Stimulated activated CD8-positive, alpha-beta memory T cell treated with anti-CD3 and anti-CD28 coated beads, Interleukin-7, amount 100 ng/mL, for 1 hour (primary cell): ENCODE measurements at places on chromosomes 4 and X.

- no peak for DNase-seq
Observed at GRCh38 chrX:54042609-54043021, 1.7 kb downstream of the PHF8 start.

DNA sequence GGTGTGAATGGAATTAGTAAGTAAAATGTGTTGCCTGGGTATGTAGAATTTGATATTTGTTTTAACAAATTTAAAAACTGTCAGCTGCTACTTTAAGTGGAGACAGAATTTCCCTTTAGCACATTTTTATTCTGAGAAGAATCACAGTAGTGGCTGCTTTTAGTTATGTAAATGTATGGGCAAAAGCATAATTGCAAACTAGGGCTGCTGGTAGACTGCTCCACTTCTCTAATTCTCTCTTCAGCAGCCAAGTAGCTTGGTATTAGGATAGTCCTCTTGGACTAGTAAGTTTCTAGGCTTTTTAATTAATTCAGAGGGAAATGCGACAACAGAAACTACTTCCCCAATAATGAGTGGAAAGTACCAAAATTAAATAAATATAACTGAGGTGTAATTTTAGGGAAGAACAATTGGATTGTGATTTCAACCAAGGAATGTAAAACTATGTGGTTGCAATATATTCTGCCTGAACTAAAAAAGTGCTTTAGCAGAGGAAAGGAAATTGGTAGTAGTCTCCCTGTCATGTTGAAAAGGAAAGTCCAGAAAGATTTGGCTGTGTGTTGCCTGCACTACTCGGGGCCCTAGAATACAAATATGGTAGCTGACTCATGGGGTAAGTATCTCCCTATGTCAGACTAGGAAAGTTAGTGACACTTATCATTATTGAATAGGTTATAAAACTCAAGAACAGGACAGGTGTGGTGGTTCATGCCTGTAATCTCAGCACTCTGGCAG lies 9.2 kb upstream of the EIF4E start:
- DNase-seq, result no peak

- DNase-seq, result no peak
Observed at GRCh38 chr4:24382381-24382780, 202.0 kb downstream of the DHX15 start.

DNA sequence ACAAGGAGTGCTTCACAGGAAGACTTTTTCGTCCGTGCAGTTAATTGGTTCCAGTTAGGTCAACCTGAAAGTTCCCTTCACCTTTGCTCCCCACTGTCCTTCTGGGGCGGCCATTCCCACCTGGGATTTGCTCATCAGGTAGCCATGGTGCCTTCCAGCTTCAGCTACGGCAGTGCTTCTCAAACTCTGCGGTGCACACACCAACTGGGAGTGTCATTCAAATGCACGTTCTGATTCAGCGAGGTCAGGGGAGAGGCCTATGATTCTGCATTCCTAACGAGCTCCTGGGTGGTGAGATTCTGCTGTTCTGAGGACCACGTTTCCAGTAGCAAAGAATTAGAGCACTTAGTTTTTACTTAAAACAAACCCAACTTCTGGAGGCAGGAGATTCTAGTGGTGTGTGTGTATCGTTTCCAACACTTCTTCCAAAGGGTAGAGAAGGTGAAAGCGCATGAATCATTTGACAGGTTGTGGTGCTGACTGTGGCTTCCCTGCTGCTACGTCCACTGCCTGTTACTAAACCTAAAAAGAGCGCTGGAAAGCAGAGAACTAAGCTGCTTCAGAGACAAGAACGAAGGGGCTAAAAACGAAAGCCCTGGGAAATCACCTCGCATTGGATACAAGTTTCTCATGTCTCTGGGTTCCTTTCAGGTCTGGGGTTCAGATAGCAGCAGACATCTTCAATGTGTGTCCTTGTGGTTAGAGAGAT lies 4.7 kb upstream of the HELT start:
- DNase-seq, result no peak

DNA sequence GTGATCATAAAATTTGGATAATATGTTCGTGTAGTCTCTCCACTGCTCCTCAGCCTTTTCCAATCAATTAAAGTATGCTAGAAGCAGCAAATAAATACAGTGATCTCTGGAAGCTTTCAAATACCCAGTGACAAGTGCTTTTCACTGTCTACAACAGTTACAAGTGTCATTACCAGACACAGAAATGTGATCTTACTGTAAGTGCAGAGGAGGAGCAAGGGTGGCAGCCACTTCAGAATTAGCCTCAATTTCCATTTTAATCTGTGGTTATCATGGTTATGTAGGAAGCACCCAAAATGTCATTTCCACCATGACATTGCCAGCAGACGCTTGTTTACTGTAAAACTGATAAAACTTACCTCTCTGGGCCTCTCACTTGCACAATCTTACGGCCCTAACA lies 133.9 kb upstream of the ADAMTS3 start:
- DNase-seq, result no peak

DNA sequence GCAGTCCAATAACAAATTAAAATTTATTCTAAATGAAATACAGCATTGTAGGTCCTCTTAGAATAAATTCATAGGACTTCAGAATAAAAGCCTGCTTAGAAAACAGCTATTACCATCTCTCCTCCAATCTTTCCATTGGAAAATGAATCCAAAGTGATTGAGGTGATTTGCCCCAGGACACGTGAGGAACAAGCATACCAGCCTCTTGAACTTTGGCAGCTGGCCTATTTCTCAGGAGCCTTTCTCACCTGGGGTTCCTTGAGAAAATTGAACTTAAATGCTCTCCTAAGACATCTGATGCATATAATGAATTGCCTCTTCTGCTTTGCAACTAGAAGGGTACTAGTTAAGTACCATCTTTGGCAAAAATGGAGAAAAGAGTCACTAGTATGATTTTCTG lies 13.5 kb downstream of the ARHGAP24 start:
- DNase-seq, result no peak

DNA sequence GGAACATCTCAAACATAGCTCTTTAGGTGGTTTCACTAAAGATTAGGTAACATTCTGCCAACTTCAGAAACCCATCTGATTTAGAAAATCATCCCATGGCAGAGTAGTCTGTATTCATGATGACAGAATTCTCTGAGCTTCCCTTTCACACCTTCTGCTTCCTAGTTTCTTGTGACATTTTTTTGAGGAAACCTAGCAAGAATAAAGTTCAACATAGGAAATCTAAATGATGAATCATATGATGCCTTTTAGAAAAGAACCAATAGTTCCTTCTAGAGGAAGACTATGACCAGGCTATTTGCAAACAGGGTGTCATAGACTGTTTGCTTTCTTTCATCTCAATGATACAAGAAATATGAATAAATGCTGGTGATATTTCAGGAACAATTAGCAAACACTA lies 49.8 kb upstream of the CAMK2D start:
- no peak for DNase-seq

GRCh38 chr4:166143227-166143626 lies 270.2 kb downstream of the TLL1 start:
- DNase-seq, result no peak

DNA sequence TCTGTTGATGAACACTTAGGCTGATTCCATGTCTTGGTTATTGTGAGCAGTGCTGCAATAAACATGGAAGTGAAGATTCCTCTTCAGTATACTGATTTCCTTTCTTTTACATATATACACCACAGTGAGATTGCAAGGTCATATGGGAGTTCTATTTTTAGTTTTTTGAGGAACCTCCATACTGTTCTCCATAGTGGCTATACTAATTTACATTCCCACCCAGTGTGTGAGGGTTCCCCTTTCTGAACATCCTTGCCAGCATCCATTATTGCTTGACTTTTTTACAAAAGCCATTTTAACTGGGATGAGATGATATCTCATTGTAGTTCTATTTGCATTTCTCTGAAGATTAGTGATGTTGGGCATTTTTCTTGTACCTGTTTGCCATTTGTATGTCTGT lies 80.5 kb upstream of the GALNT7 start:
- no peak for DNase-seq

GRCh38 chr4:103996637-103997036 lies 276.9 kb upstream of the TACR3 start:
- DNase-seq, result no peak

DNA sequence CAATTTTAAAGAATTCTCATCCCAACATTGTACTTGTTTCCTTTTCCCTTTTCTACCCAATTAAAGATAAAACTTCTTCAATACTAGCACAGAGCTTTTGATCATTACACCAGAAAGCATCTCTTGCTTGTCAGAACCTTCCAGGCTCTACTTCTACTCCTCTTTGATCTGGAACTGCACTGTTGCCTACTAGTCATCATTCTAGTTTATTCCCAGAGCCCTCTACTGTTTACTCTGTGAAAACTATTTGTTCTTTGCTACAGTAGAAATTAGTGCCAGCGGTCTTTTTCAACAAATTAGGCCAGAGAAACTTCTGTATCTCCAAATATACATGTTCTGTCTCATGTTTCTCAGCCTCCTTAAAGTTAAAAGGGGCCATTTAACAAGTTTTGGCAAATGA lies 46.8 kb upstream of the TMPRSS11F start:
- no peak for DNase-seq

DNA sequence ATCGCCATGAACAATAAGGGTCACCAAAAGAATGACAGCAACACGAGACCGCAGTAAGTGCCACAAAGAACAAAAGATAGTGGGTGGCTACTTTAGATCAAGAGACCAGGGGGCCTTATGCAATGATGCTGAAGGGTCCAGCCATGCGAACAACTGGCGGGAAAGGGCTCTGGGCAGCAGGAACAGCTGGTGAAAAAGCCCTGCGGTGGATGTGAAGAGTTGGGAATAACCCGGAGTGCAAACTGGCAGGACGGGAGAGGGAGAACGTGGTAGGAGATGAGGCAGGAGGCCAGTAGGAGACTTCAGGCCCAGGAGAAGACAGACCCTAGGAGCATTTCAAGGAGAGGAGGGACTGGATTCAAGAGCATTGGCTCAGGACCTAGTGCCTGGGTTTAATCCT lies 120.2 kb downstream of the AFAP1 start:
- DNase-seq, result no peak
